ENCODE measurements at places on chromosomes 7 and 10. TPM values are rescaled to one million over a fixed set of nuclear protein-coding genes. Genes with fewer than 3 reads are reported as not detected.

- peak; percentile 39 for DNase-seq
Observed at GRCh38 chr10:24503461-24504320, 220.0 kb downstream of the ARHGAP21 start.

DNA sequence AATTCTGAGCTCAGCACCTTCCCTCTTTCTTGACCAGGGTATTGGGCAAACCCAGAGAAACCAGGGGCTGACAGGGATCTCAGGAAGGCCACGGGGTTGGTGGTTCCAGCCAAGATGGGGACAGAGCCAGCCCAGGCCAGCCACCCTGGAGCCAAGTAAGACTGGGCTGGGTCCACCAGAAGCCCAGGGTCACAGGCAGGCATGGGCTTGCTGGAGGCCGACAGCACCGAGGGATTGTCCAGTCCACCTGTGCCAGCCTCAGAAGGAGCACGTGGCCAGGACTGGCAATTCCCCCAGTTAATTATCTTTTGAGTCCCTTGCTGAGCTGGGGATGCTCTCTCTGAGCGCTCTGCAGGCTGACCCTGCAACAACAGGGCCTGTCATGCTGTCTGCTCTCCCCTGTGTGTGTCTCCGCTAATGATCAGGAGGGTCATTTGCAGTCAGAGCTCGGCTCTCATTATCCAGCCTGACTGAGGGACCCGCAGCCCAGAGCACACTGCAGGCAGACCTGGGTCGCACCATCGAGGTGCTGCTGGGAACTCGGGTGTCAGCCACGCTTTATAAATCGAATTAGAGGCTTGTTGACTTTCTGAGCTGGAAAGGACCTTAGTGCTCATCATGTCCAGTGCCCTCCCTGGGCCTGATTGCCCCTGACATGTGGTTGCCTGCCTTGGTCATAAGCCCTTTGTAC is 69.5 kb upstream of the PPIF start:
- DNase-seq, result no peak

DNA sequence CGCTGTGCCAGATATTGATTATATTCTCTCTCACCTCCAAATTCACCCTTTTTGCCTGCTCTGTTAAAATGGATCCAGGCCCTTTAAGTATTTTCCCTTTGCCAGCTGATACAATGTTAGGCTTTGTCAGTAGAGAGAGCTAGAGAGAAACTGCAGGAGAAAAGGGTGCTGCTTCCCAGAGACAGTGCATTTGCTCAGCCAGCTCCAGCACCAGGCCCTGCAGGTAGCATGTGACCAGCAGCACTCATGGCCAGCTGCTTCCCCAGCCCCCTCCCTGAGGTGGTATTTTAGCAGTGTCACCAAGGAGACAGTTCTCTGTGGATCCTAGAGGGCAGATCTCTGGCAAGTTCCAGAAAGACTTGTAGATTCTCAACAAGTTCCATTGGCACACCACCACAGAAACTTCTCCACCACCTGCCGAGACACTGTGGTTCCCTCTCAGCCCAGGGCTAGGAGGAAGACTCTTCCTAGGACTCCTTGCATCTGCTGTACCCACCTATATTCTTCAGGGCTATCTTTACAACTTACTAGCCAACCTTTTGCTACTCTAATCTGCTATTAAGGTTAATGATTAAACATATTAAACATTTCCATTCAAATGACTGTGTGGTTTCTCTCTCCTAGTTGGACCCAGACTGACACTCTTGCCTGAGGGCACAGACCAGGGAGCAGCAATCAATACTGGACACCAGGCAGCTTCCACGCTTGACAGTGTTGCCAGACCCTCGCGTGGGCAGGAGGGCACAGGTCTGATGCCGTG is 35.6 kb upstream of the ADAM12 start:
- no peak for DNase-seq

GRCh38 chr7:131110297-131111080 is 217.2 kb upstream of the MKLN1 start:
- no peak for DNase-seq

DNA sequence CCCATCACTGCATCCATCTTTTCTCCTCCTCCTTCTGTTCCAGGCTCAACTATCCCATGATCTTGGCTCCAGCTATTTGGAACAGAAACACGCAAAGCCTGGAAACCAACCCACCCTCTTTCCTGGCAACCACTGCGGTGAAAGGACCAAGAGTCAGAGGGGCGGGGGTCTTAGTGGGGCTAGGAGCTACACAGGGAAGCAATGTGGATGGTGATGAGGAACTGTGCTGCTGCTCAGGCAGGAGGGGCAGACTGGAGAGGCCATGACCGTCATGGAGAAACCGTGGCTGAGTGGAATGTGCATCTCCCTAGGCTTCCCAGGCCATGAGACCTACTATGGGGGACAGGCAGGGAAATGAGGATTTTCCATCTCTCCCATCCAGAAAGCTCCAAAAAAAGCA is 25.6 kb downstream of the PLAC9 start:
- DNase-seq, result no peak

- no peak for DNase-seq
Observed at GRCh38 chr7:100520138-100520537, 18.9 kb upstream of the AGFG2 start.

- DNase-seq, result no peak
Observed at GRCh38 chr10:133347710-133348517, 741 bp downstream of the PRAP1 start.

- DNase-seq, result no peak
Observed at GRCh38 chr10:9222917-9223316, 1168.4 kb downstream of the GATA3 start.

DNA sequence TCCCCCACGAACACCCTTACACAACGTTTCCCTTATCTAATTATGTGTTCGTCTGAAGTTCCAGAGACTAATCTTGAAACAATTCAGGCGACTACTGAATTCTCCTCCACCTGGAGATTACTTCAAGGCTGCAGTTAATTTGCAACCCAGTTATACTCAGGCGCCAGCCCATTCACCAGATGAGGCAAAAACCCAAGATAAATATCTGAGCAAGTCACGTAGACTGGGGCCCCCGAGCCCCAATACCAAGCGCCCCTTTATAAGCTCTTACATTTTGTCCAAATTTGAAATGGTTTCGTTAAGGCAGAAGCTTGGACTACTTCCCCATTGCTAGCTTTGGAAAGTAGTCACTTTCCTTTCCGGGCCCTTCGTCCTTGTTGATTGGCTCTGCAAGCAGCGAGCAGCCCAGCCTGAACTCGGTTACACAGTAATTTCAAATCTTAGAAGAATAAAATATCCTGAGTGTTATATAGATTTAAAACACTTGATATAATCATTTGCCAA is 1.2 kb downstream of the TPK1 start:
- no peak for DNase-seq

DNA sequence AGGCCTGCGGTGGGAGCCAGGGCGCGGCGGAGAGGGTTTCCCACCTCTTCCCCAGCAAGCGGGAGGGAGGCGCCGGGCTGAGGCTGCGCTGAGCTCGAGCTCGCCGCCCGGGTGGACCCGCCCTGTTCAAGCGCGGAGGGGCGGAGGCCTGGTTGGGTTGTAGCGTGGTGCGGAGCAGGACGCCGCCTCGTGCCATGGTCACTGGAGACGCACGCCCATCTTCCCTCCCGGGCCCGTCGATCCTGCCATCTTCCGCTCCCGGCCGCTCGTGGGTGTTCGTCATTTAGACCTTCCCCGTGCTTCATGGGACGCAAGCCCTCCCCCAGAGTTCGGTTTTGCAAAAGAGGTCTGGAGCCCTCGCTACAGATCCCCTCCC is 9.3 kb upstream of the EN2 start:
- no peak for DNase-seq

DNA sequence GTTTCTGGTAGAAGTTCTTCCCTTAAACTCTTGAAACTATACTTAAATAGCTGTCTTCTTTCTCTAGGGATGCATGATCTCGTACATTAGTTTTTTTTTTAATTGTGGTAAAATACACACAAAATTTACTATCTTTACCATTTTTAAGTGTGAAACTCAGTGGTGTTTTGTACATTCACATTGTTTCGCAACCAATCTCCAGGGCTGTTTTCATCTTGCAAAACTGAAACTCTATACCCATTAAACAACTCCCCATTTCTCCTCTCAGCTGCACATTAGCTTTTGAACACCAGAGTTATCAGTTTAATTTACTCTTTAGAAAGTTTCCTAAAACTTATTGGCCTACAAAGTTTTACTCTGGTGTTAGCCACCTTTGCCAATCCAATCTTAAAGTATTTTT is 45.5 kb upstream of the PRKAR2B start:
- no peak for DNase-seq

- peak; percentile 30 for DNase-seq
Observed at GRCh38 chr10:126218778-126219649, 169.3 kb downstream of the ADAM12 start.

GRCh38 chr10:119237722-119238436 is 30.5 kb downstream of the GRK5 start:
- no peak for DNase-seq

GRCh38 chr7:30703756-30704155 is 21.5 kb upstream of the CRHR2 start:
- DNase-seq, result no peak

GRCh38 chr7:84238596-84238995 is 44.0 kb upstream of the SEMA3A start:
- no peak for DNase-seq

- no peak for DNase-seq
Observed at GRCh38 chr7:17640730-17641377, 299.4 kb downstream of the SNX13 start.

DNA sequence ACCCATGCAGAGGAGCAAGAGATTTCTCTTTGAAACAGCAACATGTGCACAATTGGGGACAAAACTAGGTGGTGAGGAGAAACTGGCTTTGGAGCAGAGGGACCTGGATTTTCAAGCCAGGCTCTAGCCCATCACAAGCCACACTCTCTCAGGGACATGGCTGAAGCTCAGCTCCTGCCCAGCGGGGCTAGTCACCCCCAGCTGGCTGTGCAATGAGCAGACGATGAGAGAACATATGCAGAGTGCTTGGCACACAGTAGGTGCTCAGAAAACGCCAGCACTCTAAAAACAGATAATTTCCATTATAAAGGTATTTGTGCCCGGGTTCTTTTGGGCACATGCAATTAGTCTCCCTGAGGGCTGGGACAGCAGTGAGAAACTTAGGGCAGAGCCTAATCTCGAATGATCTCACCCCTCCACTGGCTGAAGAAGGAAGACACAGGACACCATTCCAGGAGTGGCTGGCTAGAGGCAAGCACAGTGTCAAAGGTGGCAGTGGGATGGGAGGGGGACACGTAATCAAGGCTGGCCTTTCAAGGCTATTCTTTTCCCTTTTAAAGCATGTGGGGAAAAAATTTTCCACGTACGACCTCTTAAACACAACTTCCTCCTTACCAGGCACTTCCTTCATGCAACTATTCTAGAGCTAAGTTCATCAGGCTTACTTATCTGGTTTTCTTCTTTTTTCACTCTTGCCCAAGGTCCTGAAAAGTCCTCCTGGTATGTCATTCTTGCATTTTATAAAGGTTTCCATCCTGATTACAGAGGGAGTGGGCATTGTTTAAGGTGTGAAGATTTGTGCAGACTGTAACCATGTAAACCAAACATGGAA is 15.1 kb downstream of the FAM53B start:
- no peak for DNase-seq

DNA sequence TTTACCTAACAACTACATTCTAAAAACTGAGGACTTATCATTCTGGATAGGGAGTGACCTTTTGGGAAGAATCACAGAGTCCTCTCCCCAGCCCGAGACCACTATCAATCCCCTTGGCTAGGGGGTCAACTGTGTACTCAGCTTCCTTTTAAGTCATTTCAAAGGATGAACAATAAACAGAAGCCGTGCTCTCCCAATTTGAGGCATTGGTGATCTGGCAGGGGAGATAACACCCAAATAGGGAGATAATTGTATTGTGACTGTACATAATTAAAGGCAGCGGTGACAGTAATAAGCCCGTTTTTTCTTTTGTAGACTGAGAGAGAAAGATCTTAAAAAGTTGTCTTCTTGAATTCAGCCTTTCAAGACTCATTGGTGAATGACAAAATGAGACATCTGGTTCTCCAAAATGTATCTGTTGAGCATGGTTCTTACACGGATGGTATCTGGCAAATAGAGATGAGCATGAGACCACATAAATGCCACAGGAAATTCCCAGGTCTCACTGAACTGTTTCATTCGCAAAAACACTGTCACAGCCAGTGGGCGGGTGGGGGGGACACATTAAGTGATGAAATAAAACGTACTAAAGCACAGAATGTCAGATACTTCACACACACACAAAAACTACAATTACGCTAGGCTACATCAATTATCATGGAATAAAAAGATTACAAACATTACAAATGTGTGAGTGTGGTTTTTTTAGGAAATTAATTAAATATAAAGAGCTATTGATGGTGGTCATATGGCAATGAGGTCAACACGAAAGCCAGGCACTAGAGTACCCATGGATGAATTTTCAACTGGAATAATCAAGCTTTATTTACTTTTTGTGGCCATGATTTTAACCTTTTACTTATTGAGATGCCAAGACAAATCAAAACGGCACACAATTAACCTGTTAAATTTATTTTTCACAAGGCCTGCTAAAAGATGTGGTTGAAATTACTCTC is 108.4 kb downstream of the HIPK2 start:
- no peak for DNase-seq

GRCh38 chr7:50214126-50214670 is 90.3 kb upstream of the IKZF1 start:
- no peak for DNase-seq

GRCh38 chr7:16399265-16399831 is 22.0 kb downstream of the CRPPA start:
- no peak for DNase-seq

DNA sequence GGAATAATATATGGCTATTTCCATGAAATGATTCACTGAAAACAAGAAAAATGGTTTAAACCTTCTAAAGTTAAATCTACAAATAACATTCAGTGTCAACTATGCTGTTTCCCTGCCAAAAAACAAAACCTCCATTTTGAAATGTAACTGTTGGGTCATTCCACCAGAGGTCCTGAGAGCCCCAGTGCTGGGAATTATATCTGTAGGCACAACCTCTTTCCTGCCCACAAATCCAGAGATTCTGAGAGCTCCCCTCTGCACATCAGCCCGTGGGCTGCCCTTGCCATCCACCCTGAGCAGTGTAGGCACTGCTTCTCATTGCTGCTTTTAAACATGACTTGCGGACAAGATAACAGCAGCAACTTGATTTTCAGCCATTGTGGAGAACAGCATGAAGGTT is 198.6 kb downstream of the TMEM178B start:
- no peak for DNase-seq

DNAJB6 gene
- 153 TPM for polyA plus RNA-seq

CD36 gene
- 22.6 TPM for polyA plus RNA-seq

PPP1R3A gene
- polyA plus RNA-seq, result not detected

FAM20C gene
- polyA plus RNA-seq, result 74.8 TPM

CPXM2 gene
- 4.9 TPM for polyA plus RNA-seq

MACC1 gene
- 6.9 TPM for polyA plus RNA-seq

CPA4 gene
- 0.13 TPM for polyA plus RNA-seq

HOXA11 gene
- 37.7 TPM for polyA plus RNA-seq

CUX1 gene
- 93.4 TPM for polyA plus RNA-seq

ANLN gene
- 31.6 TPM for polyA plus RNA-seq

ZPBP gene
- 0.28 TPM for polyA plus RNA-seq

Data from renal pelvis (tissue), 12 donors.